ENCODE measurements at places on chromosomes 5 and 9. TPM values are rescaled to one million over a fixed set of nuclear protein-coding genes. Genes with fewer than 3 reads are reported as not detected.

Gene MAPKAP1
- 146 TPM for total RNA-seq

Gene PHF24
- not detected for total RNA-seq

Gene RGP1
- total RNA-seq = 11.6 TPM

Gene OXCT1
- total RNA-seq = 74.6 TPM

Gene CDX1
- total RNA-seq = not detected

Gene MUSK
- not detected for total RNA-seq

Gene FGFR4
- not detected for total RNA-seq

Gene DNAI1
- total RNA-seq = not detected

Gene ZNF483
- 3.8 TPM for total RNA-seq

Gene GCNT1
- total RNA-seq = 14.4 TPM

Gene PCDH1
- total RNA-seq = 96.8 TPM

Gene PCDHGA12
- total RNA-seq = 4.8 TPM

Gene WNT8A
- total RNA-seq = not detected

Gene CD274
- 5.3 TPM for total RNA-seq

Gene FOXD4L6
- total RNA-seq = not detected

Gene SLC6A18
- not detected for total RNA-seq

Gene SLC36A2
- total RNA-seq = not detected

Gene IL7R
- 3.8 TPM for total RNA-seq

Gene LURAP1L
- 12.6 TPM for total RNA-seq

Gene MTAP
- total RNA-seq = 22.8 TPM

Gene CYSRT1
- total RNA-seq = not detected

Gene ZFR
- total RNA-seq = 142 TPM

Gene TMEM171
- total RNA-seq = not detected

Gene WDR38
- not detected for total RNA-seq

Gene CCNI2
- total RNA-seq = not detected

Gene TAS2R1
- not detected for total RNA-seq

Gene NIPSNAP3A
- 51.0 TPM for total RNA-seq

Gene EIF4E1B
- total RNA-seq = not detected

Gene HSPB3
- not detected for total RNA-seq

Gene PIP5K1B
- 0.88 TPM for total RNA-seq

Gene BTNL8
- not detected for total RNA-seq

Gene URM1
- total RNA-seq = 20.1 TPM

Gene MROH2B
- not detected for total RNA-seq

Gene EMB
- 42.7 TPM for total RNA-seq

Gene CTNNAL1
- 24.5 TPM for total RNA-seq

Gene TAF11L5
- not detected for total RNA-seq

Gene ISL1
- total RNA-seq = not detected

Gene RHOBTB3
- 132 TPM for total RNA-seq

Gene GCNT4
- total RNA-seq = 1.1 TPM

Gene PDLIM4
- 9.3 TPM for total RNA-seq

Gene PTPN3
- total RNA-seq = 3.1 TPM

Gene PRSS3
- not detected for total RNA-seq

Gene CAVIN4
- 0.44 TPM for total RNA-seq

Gene FOXB2
- total RNA-seq = not detected

Gene RAB3C
- 0.33 TPM for total RNA-seq

Gene DNLZ
- total RNA-seq = 27.5 TPM

Gene RNF183
- not detected for total RNA-seq

Gene NUTM2G
- not detected for total RNA-seq

Gene IL13
- total RNA-seq = not detected
